GM10248 (cell line): ENCODE measurements at places on chromosomes 5 and 9.

DNA sequence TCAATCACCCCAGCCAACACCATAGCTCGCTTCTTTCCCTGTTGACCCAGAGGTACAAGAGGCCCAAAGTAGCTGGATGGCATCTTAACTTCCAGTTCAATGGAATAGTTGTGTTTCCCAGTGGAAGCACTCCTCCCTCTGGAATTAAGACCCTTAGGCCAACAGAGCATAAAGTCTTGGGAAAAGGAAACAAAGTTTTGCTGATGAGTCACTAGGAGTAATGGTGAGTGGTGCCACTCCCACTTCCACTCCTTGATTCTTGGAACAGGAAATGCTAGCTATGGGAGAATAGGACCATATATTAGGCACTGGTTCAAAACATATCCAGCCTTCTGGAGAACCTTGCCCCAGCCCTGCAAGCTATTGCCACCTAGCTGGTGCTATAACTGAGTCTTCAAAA is 44.7 kb upstream of the LMX1B start:
- no peak for DNase-seq

- no peak for DNase-seq
These were observed 550.9 kb downstream of the RAB3C start for GRCh38 chr5:59133764-59134261.

GRCh38 chr5:97550164-97550563 is 367.1 kb upstream of the RIOK2 start:
- DNase-seq: no peak

- no peak for DNase-seq
These were observed at the start of gene CAVIN4 for GRCh38 chr9:100577776-100578448. TSS of gene CAVIN4 (plus strand) at chr9:100578079. CDS start at chr9:100578144, 65 bp downstream.

DNA sequence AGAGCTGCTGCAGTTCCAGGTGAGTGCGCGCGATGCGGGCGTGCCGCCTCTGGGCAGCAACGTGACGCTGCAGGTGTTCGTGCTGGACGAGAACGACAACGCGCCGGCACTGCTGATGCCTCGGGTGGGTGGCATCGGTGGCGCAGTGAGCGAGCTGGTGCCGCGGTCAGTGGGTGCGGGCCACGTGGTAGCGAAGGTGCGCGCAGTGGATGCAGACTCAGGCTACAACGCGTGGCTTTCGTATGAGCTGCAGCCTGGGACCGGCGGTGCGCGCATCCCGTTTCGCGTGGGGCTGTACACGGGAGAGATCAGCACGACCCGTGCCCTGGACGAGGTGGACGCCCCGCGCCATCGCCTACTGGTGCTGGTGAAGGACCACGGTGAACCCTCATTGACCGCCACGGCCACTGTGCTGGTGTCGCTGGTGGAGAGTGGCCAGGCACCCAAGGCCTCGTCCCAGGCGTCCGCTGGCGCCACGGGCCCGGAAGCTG is 2.0 kb downstream of the PCDHA3 start:
- no peak for DNase-seq

DNA sequence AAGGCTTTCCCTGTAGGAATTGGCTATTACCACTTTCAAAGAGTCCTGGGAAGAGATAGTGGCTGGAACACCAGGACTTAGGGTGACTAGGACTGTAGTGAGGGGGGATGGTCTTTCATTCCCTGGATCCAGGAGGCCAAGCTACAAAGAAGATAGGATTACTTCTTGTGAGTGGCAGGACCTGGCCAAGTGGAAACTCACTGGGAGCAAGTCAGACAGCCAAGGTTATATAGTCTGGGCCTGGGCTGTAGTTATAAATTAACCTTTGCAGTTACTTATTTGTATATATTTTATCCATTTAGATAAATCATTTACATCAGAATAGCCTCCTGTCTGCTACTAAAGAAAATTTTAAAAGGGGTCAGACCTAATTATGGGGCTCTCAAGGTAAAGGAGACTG is 124.3 kb downstream of the TLR4 start:
- DNase-seq: no peak

DNA sequence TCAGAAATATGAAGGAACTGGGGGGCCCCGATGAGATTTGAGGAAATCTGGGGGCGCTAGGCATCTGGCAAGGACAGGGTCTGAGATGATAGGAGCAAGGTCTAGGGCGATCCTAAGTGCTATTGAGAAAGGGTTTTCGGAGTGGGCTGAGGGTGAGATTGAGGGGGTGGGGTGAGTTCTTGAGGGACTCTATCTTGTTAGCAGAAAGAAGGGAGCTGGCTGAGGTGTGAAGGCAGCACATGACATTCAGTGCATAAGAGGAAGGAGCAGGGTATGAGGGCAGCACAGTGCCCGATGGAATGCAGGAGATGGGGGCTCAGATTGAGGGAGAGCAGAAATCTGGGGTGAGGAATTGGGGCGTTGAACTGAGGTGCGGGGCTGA is 640 bp downstream of the TRIM32 start:
- DNase-seq: no peak

DNA sequence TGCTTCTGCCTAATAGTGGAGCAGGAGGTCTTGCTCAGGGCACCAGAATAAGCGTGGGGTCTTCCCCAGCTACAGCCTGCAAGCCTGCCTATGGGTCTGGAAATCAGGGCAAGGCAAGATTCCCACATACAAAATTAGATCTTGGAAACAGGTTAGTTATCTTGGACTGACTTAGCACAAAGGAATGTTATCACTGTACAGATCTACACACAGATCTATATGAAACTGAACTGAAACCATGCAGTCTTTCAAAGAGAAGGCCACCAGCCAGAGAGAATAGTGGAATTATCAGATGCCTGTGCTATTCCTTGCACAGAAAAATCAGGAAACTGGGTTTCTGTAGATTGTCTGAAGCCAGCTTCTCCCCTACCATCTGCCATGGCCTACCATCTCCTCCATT is 585.7 kb downstream of the ACTL7B start:
- DNase-seq: no peak

DNA sequence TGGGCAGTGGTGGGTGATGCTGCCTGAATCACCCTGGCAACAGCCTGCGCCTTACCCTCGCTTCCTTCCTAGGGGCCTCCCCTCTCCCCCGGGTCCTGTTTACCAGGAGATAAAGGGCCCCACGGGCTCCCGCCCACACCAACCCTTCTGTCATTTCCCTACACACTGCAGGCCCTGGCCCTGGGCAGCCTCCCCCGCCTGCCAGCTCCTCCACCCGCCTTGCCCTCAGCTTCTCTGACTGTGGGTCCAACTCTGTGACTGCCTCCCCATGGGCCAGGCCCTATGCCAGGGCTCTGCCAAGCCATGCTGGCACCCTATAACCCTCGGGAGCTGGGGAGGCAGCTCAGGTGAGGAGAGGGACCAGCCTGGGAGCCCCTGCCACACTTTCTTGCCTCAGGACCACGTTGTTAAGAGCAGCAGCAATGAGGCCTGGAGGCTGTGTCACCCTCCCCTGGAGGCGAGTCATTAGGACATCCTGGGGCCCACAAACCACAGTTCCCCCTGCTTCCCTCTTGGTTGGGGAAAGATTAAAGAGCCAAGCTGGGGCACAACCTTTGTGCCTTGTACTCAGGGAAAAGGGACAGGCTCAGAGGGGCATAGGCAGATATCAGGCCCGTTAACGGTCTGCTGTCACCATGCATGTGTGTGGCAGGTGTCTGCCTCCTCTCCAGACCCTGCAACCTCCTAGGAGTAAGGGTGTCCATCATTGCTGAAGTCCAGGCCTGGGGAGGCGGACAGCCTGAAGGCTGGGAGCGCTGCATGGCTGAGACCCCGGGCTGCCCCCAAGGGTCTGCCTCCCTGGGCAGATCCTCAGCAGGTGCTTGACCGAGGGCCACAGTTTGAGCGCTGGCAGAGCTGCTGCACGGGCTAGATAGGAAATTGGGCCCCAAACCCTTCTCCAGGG is 2.8 kb downstream of the MGAT4B start:
- DNase-seq: no peak

GRCh38 chr5:172423379-172424110 is 30.8 kb downstream of the SH3PXD2B start:
- DNase-seq: no peak

DNA sequence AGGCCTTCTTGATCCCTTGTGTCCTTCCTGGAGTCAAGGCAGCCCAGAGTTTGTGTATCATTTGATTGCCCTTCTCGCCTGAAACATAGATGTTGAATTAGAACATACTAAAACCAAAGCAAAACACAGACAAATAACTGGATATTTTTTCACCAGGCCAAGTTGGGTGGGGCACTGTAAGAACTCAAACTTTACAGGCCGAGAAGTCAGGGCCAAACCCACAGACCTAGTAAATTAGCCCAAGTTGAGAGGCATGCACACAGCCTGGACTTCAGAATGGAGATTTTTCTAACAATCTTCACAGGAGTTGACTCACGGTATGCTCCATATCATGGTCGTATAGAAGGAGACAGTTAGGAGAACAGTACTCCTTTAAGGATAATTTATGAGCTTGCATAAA is 121.7 kb downstream of the PIK3R1 start:
- DNase-seq: no peak

DNA sequence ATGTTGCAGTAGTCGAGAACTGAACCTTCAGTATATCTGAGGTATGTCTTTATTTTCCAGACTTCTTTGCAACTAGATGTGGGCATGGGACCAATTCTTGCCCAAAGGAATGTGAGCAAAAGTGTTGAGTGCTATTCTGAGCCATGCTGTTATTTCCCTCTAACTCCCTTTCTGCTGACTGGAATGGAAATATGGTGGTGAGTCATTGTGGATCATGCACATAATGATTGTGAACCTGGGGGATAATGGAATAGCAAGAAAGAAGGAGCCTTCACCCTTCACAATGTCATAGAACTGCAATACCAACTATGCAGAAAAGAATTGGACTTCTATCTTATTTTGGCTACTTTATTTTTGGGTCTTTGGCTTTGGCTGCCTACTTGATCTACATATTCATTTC is 10.3 kb upstream of the DOCK2 start:
- no peak for DNase-seq
